ENCODE measurements at places on chromosomes 2 and 18. TPM values are rescaled to one million over a fixed set of nuclear protein-coding genes. Genes with fewer than 3 reads are reported as not detected.
A peak's percentile ranks its signal among the peaks of the same experiment; 100 is the strongest.

DNA sequence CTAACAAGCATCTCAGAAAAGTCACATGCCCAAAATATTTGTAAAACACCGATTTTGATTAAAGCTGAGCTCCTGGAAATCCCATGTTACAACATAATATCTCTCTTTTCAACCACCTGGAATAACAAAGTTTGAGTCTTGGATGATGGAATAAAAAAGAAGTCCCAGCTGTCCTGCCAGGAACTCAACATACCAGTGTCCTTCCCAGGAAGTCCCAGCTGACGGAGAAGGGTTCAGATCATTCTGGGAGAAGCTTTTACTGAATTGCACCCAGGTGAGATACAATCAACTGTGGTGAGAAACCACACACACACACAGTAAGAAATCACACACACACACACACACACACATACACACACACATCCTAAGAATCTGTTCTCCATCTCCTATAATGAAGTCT, 413.1 kb upstream of the PKDCC start:
- ATAC-seq = no peak

DNA sequence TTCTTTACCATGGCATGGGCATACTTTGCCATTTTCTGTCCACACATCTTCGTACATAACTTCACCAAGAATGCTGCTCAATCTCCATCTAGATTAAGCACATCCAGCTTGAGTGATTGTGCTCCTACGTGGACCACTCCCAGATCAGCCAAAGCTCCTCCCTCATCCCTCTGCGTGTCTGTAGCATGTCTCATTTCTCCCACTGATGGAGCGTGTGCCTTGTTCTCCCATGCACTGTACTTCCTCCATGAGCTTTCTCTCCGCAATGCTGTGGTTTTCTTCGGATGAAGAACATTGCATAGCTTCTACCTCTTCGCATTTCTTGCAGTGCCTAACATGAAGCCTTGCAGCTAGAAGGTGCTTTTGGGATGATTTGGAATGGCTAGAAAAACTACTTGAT, 13.5 kb downstream of the CCL20 start:
- ATAC-seq = no peak

DNA sequence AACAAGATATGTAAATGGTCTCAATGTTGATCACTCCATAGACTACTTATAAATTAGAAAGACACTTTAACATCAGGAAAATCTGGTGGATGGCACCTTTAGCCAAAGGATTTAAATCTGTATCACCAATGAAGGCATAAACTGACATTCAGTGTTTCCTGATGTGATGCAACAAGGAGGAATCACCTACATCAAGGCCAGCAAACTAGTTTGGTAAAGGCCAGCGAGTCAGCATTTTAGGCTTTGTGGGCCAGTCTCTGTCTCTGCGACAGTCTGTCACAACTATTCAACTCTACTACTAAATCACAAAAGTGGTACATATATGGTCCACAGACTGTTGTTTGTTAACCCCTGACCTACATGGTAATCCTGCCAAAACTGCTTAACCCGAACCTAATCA, 33.3 kb downstream of the C2orf76 start:
- ATAC-seq = no peak

DNA sequence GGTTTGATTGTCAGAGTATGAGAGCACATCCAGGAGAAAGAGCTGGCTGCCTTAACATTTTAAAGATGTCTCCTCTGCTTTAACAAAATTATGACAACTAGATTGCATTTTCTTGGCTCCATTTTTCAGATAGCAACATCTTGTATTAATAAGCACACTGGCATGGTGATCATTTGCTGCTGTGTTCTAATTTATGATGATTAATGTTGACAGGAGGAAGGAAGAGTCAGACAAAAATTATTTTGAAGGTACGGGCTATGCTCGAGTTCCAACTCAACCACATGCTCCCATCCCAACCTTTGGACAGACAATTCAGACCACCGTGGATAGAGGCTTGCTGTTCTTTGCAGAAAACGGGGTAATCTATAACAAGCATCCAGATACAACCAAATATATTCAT, 98.2 kb upstream of the TTC39C start:
- ATAC-seq = no peak

GRCh38 chr2:220419647-220420046, 792.2 kb downstream of the SLC4A3 start:
- peak; percentile 83 for ATAC-seq

DNA sequence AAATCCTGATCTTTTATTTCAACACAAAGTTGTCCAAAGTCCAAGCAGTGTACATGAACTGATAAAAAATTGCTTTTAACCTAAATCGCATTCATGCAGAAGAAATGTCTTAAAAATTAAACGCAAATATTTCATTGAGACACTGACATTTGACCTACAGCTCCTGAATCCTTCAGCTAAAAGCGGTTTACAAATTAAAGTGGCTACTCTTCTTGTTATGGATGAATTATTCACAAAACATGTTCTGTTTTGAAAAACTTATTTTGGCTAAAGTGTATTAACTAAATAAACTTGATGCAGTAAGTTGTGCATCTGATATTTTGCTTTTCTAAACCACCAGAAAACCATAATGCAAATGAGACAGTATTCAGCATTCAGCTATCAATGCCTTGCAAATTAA, 2.2 kb downstream of the EPB41L3 start:
- no peak for ATAC-seq

Gene NEU2
- not detected for total RNA-seq

Gene GAL3ST2
- 0.66 TPM for total RNA-seq

Gene CCL20
- 0.49 TPM for total RNA-seq

Gene TTR
- 0.16 TPM for total RNA-seq

Gene ELOA2
- total RNA-seq = 0.47 TPM

Gene ANKRD62
- not detected for total RNA-seq
